Pons (tissue), 1 donor: ENCODE measurements at places on chromosomes 12 and 14.

- DNase-seq = no peak
These were observed 177.5 kb downstream of the PELI2 start for GRCh38 chr14:56295743-56296142.

DNA sequence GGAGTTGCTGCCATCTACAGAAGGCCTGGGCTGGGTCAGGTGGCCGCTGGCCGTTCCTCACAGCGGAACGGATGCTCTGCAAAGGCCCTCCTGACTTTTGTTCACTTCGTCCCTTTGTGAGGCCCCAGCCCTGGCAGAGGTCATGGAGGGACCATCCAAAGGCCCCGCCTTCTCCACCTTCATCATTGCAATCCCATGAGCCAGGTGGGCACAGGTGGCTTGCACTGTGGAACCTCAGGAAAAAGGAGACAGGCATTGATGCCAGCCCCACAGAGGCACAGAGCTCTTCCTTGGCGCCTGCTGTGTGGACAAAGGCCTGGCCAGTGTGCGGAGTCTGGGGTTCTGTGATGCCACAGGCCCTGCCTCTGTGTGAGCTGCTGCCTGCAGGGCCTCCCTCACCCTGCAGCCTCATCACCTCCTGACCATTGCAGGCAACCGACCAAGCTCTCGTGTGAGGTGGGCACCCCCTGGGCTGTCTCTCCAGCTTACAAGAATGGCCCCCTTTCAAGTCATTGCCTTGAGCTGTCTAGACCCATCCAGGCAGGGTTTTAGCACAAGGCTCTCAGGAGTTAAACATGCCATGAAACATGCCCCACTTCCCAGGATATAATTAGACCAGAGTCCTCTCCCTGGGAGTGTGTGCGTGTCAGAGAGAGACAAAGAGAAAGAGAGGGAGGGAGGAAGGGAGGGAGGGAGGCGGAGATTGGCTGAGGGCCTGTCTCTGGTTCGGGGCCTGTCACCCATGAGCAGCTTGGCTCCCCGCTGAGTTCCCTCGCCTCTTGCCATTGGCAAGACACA lies 19.3 kb downstream of the NFKBIA start:
- DNase-seq = peak; percentile 82

- DNase-seq = peak; percentile 97
These were observed 343 bp upstream of the NOVA1 start for GRCh38 chr14:26598081-26598671.

GRCh38 chr14:63544591-63545299 lies 1.6 kb upstream of the PPP2R5E start:
- DNase-seq = peak; percentile 60
